Endothelial cell (in vitro differentiated cells): ENCODE measurements at places on chromosomes 16 and 17. TPM values are rescaled to one million over a fixed set of nuclear protein-coding genes. Genes with fewer than 3 reads are reported as not detected.

DNA sequence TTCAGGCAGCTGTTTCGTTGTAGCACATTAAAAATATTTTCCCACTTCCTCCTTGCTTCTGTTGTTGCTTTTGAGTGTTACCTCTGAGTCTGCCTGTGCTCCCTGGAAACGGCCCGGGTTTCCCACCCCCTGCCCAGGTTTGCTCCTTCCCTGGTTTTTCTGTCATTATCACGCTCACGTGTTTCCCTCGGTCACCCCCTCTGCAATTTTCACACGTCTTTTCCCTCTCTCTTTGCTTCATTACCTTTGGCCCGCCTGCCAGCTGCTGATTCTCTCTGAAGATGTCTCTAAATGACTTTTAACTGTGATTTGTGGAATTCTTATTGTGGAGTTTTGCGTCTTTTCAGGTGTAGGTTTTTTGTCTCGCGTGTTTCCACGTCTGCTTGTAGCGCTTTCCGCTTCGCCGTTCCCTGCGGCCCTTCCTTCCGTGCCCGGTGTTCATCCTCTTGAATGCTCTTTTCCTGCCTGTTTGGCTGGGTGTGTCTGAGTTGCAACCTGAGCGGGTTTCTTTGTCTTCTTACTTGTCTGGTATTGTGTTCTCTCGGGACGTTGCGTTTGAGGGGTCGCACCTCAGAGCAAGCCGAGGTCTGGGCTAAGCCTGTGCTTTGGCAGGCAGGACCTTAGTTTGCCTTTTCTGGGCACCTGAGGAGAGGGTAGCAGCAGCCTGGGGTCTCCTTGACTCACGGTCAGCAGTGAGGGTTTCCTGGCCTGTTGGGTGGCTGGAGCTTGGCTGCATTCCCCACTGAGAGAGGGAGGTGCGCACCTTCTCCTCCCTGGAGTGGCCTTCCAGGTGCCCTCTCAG is 96.3 kb upstream of the ZNF750 start:
- peaks cover 52% of the 10 kb centered on the region for H3K36me3 ChIP-seq
- H3K27ac ChIP-seq: no peak overlapping the region
- H3K4me1 ChIP-seq: no peaks in the 10 kb centered on the region
- DNase-seq: no peak
- no peak overlapping the region for H3K4me3 ChIP-seq
- peaks cover 13% of the 10 kb centered on the region for H3K27me3 ChIP-seq

- H3K27ac ChIP-seq: no peak overlapping the region
- H3K27me3 ChIP-seq: peaks cover 12% of the 10 kb centered on the region
- DNase-seq: no peak
- H3K36me3 ChIP-seq: peaks cover 6% of the 10 kb centered on the region
- H3K4me3 ChIP-seq: no peak overlapping the region
Measured at GRCh38 chr16:2278272-2278608, 10.3 kb upstream of the RNPS1 start.

- H3K4me3 ChIP-seq: no peak overlapping the region
- DNase-seq: no peak
- H3K27me3 ChIP-seq: peaks cover 2% of the 10 kb centered on the region
- H3K36me3 ChIP-seq: no peaks in the 10 kb centered on the region
- peaks cover 8% of the 10 kb centered on the region for H3K4me1 ChIP-seq
- H3K27ac ChIP-seq: no peak overlapping the region
Measured at GRCh38 chr17:65194670-65195334, 57.6 kb downstream of the RGS9 start.

The OR1A1 gene
- total RNA-seq: not detected

The UTS2R gene
- not detected for total RNA-seq

The KCNJ18 gene
- total RNA-seq: not detected

The MPHOSPH6 gene
- total RNA-seq: 18.5 TPM

The IRF8 gene
- total RNA-seq: 1.5 TPM

DNA sequence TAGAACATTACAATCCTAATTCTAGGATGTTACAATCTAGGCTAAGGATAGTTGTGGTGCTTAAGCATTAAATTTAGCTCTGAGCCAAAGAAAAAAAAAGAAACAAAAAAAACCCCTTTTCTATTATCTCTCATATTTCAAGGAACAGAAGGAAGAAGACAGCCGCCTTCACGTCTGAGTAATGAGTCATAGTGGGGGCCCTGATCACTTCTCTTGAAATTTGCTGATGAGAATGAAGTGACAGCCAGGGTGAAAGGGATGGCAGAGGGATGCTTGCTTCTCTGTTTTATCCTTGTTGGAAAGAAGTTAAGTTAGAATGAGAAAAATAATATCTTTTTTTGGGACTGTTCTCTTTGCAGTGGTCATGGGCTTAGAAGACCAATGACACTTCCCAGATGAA is 82.6 kb upstream of the MPHOSPH6 start:
- no peaks in the 10 kb centered on the region for H3K4me1 ChIP-seq
- DNase-seq: no peak
- H3K36me3 ChIP-seq: no peaks in the 10 kb centered on the region
- H3K27ac ChIP-seq: no peak overlapping the region

- H3K4me3 ChIP-seq: no peak overlapping the region
- no peak overlapping the region for H3K27ac ChIP-seq
- no peak for DNase-seq
- peaks cover 4% of the 10 kb centered on the region for H3K4me1 ChIP-seq
- H3K27me3 ChIP-seq: no peaks in the 10 kb centered on the region
Measured at GRCh38 chr16:46982335-46982734, 8.9 kb upstream of the DNAJA2 start.
